Heart right ventricle (tissue), 16 donors: ENCODE measurements at places on chromosomes 3 and 15. TPM values are rescaled to one million over a fixed set of nuclear protein-coding genes. Genes with fewer than 3 reads are reported as not detected.

DNA sequence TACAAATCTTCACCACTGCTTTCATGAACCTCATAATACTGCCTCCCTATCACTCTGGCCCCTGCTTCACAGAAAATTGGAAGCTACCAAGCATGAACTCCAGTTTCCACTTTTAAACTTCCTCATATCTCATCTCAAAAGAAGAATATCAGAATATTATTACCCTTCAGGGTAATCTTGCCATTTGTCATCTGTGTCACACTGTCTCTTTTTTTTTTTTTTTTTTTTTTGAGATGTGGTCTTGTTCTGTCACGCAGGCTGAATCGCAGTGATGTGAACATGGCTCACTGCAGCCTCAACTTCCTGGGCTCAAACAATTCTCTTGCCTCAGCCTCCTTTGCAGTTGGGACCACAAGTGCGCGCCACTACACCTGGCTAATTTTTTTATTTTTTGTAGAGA is 80.4 kb upstream of the TCF12 start:
- DNase-seq, result no peak

GABRG3 gene
- total RNA-seq, result not detected

NBEAL2 gene
- total RNA-seq, result 10.8 TPM

PLXND1 gene
- total RNA-seq, result 66.8 TPM

GRCh38 chr15:66937588-66937987 is 127.8 kb upstream of the SMAD3 start:
- no peak for DNase-seq

- no peak for DNase-seq
Observed at GRCh38 chr3:51642462-51642861, 28.6 kb upstream of the TEX264 start.

GRCh38 chr15:63800739-63801138 is 33.0 kb downstream of the HERC1 start:
- DNase-seq, result no peak

DNA sequence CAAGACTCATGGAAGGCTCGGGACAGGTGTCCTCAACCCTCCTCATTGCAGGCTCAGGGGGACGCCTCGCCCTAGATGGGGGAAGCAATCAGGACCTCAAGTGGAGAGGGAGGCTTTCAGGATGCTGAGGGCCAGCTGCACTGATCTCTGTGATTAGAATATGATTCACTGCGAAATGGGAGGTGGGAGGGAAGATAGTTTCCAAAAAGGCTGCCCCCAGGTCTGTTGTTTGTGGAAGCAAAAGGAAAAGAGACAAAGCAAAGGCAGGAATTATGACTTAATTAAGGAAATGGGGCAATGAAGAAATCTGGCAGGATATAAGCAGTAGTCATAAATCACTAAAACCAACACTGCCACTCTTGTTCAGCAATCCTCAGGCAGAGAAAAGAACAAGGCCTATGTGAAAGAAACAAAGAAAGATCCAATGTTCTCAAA is 85.6 kb upstream of the ABHD17C start:
- DNase-seq, result no peak

GOLGA6L10 gene
- 0.62 TPM for total RNA-seq

DNA sequence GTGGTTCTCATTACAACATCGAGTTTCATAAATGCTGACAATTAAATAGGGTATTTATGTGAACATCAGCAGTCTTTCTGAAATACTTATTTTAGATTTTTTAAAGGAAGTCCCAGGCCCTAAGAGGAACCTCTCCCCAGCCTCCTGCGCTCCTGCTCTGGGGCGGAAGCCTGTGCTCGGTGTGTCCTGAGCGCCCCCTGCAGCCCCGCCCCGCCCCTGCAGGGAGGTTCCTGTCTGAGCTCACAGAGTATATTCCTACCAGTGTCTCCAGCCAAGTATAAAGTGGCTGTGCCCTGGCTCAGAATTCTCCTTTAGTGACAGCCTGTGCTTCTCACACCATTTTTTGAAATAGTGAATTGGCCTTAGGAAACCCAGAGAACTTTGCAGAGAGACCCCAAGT is 567.9 kb downstream of the GOLGA6L6 start:
- DNase-seq, result no peak

- DNase-seq, result no peak
Observed at GRCh38 chr15:78120523-78120922, 10.7 kb downstream of the CIB2 start.

INAFM2 gene
- 51.7 TPM for total RNA-seq

CNTN6 gene
- total RNA-seq, result not detected

DNA sequence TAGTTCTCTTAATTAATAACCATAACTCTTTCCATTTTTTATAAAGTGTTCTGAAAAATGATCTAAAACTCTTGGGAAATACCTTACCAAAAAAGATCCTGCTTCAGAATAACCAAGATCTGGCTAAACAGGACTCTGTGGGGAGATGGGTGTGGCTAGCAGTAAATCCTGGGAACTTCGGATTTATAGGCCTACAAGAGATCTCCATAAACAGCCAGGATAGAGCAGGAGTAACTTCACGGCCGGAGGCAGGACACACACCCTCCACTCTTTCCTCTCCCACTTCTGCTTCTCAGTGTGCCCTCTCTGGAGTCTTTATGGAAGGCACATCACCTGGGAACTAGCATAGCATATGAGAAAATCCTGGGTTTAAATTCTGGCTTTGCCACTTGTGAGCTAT is 309.4 kb upstream of the SOX2 start:
- DNase-seq, result no peak
